ENCODE measurements at places on chromosomes 3 and 15. TPM values are rescaled to one million over a fixed set of nuclear protein-coding genes. Genes with fewer than 3 reads are reported as not detected.

Gene ITIH3
- total RNA-seq = 0.43 TPM

Gene LRRC31
- total RNA-seq = not detected

DNA sequence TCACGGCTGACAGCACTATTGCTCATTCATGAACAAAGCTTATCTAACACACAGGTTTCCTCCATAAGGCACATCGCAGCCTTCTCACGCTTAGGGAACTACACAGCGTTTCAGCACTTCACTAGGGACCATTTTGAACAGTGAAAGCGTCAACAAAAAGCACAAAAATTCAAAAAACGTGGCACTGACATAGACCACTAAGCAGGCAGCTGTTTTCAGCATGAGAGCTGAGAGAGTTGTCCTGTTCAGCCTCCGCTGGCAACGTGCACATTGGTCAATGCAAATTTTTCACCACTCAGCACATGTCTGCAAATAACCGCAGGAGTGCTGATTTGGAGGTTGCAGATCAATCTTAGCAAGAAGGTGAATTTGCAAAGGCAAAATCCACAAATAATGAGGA, 109.2 kb downstream of the LRRK1 start:
- DNase-seq = no peak

- no peak for DNase-seq
These were observed 20.7 kb downstream of the HGD start for GRCh38 chr3:120661106-120661905.

DNA sequence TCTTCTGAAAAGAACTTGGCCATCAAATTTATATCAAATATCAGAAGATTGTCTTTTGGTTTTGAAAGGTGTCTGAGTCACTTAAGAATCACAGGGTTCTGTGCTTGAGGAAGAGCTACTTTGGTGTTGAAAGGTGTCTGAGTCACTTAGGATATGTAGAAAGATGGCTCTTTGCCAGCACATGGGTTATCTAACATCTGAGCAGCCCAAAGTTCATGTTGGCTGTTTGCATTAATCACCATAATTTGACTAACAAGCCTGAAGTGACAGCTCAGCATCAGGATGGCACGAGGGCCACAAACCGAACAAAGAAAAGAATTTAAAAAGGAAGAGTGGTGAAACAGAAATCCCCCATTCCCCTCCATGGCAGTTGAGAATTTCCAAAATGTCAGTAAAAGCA, 190.5 kb upstream of the CMC1 start:
- no peak for DNase-seq

GRCh38 chr15:66923438-66923881, 141.9 kb upstream of the SMAD3 start:
- no peak for DNase-seq

- no peak for DNase-seq
These were observed 79.2 kb downstream of the SAMMSON start for GRCh38 chr3:70078778-70079177.

Gene SUSD5
- total RNA-seq = 2.8 TPM

DNA sequence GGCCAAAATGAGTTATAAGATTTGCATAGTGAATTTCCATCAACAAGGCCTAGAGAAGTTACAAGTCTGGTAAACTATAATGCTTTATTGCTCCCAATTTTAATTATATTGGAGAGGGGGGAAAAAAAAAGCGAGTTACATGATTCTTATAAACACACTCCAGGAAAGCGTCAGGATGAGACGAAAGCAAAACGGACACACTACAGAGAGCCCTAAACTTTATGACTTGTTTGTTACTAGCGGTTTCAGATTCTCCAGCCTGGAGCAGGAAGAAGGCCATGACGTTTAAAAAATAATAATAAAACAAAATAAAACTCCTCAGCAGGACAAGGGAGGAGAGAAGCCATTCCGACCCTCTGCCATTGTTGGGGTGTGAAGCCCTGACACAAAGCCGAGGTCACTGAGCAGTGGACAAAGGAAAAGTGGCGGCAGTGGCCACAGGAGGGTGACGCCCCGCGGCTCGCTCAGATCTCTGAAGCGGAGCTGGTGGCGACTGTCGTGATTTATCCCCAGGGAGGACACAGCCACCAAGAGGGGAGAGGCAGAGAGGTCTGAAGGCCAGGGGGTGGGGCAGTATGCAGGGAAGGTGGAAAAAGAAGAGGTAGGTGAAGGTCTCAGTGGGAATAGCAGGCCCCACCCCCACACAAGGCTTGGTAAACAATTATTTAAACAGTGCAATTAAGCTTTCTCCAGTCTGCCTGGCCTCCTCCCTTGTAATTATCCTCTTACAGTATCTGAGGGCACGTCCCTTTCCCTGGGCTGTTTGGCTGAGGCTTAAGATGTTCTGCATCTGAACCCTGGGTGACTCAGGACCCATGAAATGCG, 45.3 kb downstream of the ADAMTS9 start:
- no peak for DNase-seq

- DNase-seq = no peak
These were observed 18.3 kb upstream of the ATP8B4 start for GRCh38 chr15:50137330-50137761.

DNA sequence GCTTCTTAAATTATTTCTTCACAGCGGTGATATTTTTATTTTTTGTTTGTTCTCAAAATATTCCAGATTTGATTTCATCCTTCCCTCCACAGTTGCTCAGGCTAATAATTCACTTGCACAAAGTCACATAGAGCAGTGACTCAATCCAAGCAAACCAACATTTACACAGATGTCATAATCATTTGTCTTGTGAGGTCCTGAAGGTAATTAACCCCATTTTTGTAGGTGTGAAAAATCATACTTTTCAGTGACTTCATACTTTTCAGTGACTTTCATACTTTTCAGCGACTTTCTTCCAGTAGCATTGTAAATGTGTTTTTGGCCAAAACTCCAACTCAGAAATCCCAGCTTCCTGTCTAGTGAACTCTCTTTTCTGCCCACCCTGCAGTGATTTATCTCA, 32.1 kb downstream of the CD200 start:
- DNase-seq = no peak

Gene TYRO3
- 5.6 TPM for total RNA-seq

- no peak for DNase-seq
These were observed 3.1 kb upstream of the ACAP2 start for GRCh38 chr3:195445885-195446284.

Gene RAB6B
- total RNA-seq = 58.8 TPM

- no peak for DNase-seq
These were observed 152.3 kb upstream of the STAC start for GRCh38 chr3:36227980-36228379.

DNA sequence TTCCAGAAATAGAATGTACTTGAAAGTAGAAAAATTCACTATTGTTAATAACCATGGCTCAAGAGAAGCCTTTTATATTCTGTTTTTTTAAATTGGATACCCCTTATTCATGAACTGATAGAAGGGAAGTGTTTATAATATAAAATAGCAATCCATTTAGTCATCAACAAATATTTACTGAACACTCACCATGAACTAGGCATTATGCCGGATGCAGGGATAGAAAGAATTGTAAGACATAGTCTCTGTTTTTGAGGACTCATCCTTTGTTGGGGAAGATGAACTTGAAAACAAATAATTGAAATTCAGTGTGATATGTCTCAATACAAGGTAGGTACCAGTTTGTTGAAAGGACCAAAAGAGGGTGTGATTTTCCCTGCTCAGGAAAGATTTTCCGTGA, 160.9 kb upstream of the SATB1 start:
- no peak for DNase-seq

Gene BCL2A1
- 0.92 TPM for total RNA-seq

Gene GRAMD2A
- not detected for total RNA-seq

- no peak for DNase-seq
These were observed 64.9 kb downstream of the COL8A1 start for GRCh38 chr3:99702953-99703943.

DNA sequence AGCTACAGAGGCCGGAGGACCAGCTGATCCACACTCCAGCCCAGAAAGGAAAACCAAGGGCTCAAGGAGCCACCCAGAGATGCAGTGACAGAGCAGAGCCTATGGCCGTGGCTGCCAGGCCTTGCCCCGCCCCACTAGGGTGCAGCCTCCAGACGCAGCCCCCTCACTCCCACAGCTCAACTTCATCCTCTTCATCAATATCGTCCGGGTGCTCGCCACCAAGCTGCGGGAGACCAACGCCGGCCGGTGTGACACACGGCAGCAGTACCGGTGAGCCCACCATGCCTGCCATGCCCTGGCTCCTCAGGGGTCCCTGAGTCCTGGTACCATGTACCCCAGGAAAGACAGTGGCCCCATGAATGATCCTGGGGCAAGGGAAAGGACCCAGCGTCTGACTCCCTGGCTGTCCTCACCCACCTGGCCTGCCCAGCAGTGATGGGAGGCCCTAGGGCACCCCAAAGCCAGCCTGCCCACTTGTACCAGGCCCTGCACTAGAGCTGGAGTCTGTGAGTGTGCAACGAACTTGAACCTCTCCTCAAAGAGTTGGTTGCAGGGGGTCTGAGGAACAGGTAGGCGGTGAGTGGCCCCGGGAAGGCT, 24.2 kb downstream of the PTH1R start:
- no peak for DNase-seq

Measured in Right ventricle myocardium inferior (tissue), 1 donor.